ENCODE measurements at places on chromosomes 13 and 19. TPM values are rescaled to one million over a fixed set of nuclear protein-coding genes. Genes with fewer than 3 reads are reported as not detected.

DNA sequence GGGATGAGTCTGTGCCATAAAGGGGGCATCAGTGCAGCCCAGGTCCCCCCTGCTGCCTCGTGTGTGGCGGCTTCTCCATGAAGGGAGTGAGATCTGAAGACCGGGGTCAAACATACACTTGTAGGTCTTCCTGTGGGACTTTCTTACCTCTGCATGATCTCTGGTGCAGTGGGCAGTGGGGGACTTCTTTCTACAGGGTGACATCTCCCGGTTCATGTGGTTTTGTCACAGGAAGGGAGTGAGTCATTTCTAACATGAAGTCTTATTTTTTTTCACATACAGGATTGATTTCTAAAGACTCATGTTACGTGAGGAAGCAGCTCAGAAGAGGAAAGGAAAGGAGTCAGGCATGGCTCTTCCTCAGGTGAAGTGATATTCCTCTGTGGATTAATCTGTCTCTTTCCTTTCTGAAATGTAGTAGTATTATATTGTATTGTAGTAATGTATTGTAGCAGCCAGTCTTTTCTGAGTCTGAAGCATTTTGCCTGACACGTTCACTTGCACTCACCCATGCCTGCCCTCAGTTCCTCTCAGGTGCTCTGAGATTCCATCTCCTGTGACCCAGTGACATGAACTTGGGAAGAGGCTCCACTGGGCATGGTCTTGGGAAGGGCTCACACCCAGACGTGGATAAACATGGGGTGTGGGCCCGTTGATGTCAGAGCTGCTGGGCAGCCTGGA, 15.7 kb downstream of the ZNF808 start:
- no peak for DNase-seq

DNA sequence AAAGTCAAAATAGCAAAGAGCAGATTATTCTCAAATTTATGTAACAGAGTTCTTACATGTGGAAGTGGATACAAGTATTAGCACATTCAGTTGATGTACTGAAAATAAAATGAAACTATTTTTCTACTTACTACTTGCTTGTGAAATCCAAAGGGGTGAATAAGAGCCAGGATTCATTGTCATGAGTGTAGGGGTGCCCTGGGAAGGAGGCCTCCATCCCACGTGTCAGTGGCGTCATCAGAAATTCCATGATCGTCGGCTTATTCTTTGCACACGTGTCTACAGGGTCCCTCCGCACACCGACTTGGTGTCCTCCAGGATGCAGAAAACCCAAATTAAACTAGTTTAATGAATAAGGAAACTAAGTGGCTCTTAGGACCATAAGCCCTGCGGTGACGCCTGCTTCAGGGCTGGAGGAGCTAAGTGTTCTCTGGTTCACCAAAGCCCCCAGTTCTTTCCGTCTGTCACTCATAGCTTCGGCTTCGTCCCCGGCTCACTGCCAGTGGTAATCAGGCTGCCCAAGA, 55.5 kb downstream of the IRS2 start:
- DNase-seq = no peak

DNA sequence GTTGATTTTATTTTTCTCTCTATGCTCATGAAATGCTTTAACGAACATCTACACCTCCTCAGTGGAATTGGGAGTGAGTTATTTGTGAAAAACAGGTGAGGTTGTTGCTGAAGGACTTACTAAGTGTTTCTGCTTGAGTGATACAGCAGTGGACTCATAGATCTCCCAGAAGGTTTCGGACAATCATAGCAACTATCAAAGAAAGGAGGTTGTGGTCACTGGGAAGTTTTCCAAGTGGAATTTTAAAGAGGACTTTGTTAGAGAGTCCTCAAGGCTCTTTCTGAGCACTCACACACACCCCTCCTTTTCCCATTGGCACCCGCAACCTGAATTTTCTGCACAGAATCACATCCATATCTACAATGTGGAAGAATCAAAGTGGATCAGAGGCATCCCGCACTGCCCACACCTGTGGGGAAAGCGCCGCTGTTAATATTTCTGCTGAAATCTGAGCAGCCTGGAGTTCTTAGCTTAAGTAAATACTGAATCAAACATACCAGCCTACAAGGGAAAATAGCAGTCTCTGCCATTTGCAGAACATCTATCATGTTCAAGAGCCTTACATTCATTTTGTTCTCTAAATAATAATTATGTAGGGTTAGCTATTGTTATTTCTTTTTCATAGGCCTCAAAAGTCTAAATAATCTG, 719.4 kb downstream of the DIAPH3 start:
- no peak for DNase-seq

The ZBTB32 gene
- 0.13 TPM for total RNA-seq

The SHANK1 gene
- total RNA-seq = 1.3 TPM

The C5AR2 gene
- 0.81 TPM for total RNA-seq

The VAV1 gene
- 1.5 TPM for total RNA-seq

The NXNL1 gene
- total RNA-seq = 0.59 TPM

The RNF17 gene
- not detected for total RNA-seq
